ENCODE measurements at places on chromosomes 11 and 22.

GRCh38 chr11:44842220-44842619 lies 108.5 kb downstream of the TP53I11 start:
- no peak for DNase-seq

GRCh38 chr22:36510966-36511881 lies 4.4 kb upstream of the FOXRED2 start:
- DNase-seq, result peak; percentile 12

GRCh38 chr11:11346303-11346702 lies 6.7 kb downstream of the CSNK2A3 start:
- no peak for DNase-seq

- DNase-seq, result no peak
These were observed 638 bp downstream of the NRGN start for GRCh38 chr11:124740277-124740882.

GRCh38 chr11:76808171-76808570 lies 25.0 kb downstream of the TSKU start:
- DNase-seq, result no peak

DNA sequence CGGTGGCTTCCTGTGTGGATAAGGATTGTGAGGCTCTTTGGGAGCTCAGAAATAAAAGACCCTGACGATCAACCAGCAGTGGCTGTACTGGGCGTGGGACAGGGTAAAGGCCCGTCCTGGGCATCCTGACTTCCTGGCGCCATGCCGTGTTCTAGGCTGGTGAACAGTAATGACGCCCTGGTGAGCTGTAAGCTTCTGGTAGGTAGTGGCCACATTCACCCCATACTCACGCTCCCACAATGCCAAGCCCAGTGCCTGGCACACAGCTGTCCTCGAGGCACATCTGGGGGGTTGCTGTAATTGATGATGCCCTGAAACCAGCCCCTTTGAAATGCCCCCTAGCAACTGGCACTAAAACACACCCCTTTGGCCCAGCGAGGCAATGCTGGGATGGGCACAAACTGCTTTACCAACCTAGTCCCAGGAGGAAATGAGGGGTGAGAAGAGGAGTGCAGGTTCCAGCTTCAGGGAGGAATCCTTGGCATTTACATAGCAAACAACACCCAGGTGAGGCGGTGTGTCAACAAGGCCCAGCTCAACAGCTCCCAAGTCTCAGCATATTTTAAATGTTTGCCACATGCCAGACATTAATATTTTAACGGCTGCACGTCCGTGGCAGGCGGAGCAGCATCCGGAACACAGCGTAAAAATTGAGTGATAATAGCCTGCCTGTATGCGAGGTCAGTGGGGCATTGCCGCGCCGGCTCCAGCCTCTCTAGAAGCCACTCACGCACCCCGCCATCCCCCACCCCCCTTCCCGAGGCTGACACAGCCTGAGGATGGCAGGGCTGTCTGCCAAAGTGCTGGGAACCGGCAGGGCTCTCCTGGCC lies 79.3 kb downstream of the DSCAML1 start:
- no peak for DNase-seq

DNA sequence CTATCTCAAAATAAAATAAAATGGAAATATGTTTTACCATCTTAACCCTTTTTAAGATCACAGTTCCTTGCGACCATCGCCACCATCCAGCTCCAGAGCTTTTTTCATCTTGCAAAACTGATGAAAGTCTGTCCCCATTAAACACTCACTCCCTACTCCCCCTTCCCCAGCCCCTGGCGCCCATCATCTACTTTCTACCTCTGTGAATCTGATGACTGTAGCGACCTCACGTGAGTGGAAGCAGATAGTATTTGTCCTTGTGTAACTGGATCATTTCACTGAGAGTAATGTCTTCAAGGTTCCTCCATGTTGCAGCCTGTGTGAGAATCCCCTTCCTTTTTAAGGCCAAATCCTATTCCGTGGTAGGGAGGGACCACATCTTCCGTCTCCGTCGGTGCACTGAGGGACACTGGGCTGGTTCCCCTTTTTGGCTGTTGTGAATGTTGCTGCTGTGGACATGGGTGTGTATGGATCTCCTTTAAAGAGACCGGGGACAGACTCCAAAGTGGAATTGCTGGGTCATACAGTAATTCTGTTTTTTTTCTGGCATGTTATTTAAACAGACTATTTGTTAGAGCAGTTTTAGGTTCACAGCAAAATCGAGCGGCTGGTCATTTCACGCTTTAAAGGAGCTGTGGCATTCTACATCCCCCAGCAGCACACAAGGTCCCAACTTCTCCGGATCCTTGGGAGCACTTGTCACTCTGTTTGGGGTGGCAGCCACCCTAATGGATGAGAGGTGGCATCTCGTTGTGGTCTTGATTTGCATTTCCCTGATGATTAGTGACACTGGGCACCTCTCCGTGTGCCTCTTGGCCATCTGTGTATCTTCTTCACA lies 120.0 kb downstream of the KCNQ1 start:
- no peak for DNase-seq

All from DMS 273 treated with DMSO at 0.1 percent for 48 hours (cell line).